ENCODE measurements at places on chromosomes 2 and 18.

- DNase-seq: no peak
Observed at GRCh38 chr18:31241425-31241824, 76.5 kb upstream of the DSG1 start.

DNA sequence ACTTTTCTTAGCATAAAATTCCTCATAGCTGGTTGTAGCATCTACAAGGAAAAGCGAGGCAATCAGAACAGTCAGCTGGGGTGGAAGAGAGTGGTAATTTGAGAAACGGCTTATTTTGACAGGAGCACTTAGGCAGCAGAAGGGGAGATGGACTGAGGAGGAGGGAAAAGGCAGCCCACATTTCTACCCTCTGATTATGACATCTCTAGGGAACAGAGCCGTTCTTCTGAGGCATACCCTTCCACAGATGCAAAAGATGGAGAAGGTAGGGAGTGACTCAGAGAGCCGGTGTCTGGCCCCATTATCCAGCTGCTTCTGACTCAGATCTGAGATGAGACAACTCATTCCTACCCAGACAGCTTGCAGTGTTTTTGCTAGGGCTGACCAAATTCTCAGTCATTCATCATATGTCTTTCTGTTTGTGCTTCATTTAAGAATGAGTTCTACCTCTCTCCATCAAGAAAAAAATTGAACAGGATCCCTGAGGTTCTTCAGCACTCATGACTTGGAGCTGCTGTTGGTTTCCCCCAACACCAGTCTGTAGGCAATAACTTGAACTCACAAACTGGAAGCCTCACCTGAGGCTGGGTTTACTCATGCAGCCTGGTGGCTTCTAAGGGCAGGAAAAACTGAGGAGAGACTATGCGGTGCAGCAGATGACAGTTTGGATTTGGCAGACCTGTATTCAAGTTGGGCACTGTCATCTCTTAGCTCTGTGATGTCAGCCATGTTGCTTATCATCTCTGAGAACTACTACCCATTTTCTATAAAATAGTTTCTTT lies 15.9 kb upstream of the SEC11C start:
- no peak for DNase-seq

DNA sequence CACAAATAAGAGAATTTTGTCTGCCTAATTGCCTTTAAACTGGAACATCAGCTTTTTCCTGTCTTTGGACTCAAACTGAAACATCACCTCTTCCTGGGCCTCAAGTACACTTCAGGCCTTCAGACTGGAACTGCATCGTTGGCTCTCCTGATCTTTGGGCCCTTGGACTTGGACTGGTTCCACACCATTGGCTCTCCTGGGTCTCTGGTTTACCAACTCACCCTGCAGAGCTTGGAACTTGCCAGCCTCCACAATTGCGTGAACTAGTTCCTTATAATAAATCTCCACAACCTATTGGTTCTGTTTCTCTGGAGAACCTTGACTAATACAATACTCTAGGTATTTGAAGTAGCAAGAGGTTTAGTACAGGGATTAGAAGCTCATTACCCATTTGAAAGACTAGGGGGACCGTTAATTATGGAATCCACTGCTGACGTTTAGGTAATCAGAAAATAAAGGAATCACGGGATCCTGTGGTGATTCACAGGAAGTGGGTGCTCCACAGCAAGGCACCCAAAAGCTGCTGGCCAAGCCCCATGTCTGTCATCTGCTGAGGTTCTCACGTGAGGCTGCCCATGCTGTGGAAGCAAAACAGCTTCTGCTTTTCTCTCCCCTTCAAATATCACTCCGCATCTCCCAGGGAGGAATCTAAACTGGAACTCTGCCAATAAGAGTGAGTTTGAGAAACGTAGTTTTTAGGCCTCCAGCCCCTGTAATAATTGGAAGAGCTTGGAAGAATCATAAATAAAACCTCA lies 20.0 kb upstream of the SGPP2 start:
- no peak for DNase-seq

GRCh38 chr18:43651057-43651456 lies 373.8 kb upstream of the SYT4 start:
- DNase-seq: no peak

DNA sequence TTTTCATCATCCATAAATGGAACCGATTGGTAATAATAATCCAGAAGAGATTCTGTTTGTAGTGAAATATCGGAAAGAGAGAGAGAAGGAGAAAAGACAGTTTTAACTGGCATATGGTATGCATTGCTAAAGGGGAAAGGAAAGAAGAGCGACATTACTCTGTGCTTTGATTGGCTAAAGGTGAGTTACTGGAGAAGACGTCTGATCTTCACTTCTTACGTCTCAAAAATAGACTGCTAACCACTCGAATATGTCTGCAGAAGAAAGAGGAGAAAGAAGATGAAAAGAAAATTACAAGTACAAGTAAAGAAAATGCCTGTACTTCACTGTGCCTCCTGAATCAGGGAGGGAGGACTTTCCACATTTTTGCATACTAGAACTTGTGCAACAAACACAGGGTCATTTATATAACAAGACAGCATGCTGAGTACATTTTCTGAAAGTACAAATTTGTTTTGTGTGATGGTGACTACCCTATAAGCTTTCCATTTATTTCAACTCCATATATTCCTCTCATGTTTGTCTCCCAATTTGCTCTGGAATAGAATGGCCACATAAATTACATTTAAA lies 787.2 kb downstream of the RNF144A start:
- DNase-seq: no peak

DNA sequence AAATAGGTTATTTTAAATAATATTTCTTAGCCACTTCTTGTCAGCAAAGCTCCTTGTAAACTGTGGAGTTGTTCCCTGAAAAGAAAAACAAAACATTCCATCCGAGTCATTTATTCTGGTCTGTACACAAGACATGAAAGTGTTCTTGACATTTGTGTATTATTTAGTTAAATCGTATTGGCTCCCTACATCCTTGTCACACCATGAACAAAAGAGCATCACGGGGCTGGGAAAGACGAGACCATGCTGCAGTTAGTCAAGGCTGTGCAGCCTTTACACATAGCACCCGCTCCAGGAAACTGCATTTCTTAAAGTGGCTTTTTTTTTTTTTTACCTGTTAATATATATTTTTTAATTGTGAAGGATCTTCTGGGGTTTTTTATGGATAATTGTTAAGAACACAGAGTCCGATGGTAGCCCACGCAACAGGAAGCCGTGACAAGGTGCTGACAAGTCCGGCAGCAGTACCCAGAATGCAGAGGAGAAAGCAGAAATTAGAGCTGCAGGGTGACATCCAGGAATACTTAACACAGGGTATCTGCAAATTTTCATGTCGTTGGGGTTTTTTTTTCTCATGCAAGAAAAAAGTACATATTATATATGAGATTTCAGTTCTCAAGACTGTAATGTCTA lies 588.4 kb downstream of the ARHGAP15 start:
- DNase-seq: no peak

DNA sequence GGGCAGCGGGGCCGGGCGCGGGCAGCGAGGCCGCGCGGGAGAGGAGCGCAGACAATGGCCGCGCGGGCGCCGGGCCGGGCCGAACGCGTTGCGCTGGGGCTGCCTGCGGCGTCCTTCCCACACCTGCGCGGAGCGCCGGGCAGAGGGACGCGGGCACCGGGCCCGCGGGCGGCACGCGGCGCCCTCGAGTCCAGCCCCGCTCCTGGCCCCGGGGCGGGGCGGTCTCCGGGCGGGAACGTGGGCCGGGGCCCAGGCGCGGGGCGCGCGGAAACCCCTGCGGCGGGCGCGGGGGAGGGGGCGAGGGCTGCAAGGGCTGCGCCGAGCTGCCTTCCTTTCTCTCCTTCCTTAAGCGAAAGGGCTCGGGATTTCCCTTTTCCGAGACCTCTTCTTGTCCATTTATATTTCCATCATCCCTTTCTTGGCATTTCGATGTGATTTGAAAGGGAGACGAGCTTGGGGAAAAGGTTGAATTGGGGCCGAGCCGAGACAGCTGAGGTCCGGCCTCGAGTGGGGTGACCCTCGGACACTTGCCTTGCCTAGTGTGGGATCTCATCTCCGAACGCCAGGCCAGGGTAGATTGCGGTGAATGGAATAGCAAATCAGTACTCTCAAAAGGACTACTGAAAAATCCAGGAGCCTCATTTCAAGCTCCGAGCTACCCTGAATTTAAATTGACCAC lies 676 bp downstream of the KLHL23 start:
- no peak for DNase-seq

DNA sequence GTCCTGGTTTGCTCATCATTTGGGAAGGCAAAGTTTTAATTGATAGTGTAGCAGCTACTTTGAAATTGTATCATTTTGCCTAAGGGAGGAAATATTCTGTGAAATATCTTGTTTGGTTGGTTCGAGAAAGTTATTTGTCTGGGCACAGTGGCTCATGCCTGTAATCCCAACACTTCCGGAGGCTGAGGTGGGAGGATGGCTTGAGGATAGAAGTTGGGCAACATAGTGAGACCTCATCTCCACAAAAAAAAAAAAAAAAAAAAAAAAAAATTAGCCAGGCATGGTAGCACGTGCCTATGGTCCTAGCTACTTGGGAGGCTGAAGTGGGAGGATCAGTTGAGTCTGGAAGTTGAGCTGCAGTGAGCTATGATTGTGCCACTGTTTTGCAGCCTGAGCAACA lies 3.1 kb upstream of the ADGRF3 start:
- no peak for DNase-seq
